ENCODE measurements at places on chromosomes 5 and 9. TPM values are rescaled to one million over a fixed set of nuclear protein-coding genes. Genes with fewer than 3 reads are reported as not detected.

LHX6 gene
- not detected for total RNA-seq

- no peak for ATAC-seq
Measured at GRCh38 chr5:149603920-149604319, 22.6 kb downstream of the ARHGEF37 start.

PCDHGB2 gene
- 0.34 TPM for total RNA-seq

DNA sequence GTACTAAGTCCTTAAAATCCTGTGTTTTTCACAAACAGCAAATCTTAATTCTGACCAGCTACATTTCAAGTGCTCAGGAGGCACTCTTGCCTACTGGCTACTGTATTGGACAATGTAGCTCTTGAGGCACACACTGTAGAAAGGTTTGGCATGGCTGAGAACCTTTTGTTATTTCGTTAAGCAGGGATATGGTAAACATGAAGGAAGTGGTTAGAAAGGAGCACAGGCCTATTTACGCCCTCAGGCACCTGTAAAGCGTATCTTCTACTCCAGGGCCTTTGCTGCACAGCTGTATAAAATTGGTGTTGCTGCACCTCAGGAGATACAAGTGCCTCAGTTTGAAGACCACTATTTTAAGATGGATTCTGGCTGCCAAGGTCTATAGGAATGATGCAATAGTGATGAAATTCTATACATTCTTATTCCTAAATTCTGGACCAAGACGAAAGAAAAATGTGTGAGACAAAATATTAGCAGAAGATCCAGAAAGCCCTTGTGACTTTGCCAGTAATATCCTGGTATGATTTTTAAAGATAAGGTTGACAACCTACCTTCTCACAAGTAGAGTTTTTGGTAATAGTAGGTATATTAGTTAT is 9.3 kb upstream of the OTULIN start:
- no peak for ATAC-seq

DRD1 gene
- total RNA-seq: not detected

DNA sequence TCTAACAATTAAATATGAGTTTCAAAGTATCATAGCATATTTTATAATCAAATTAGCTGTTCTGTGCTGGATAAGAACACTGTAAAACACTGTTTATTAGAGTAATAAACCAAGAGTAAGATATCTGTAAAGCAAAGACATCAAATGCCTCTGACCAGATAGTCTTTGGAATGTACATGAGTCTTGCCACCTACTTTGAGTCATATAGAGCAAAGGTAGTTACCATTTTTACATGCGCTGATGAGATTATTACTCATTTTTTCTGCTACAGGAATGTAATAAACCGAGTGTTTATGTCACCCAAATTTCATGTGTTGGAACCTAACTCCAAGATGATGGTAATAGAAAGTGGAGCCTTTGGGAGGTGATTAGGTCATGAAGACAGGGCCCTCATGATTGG is 654.5 kb downstream of the CETN3 start:
- ATAC-seq: no peak

DNA sequence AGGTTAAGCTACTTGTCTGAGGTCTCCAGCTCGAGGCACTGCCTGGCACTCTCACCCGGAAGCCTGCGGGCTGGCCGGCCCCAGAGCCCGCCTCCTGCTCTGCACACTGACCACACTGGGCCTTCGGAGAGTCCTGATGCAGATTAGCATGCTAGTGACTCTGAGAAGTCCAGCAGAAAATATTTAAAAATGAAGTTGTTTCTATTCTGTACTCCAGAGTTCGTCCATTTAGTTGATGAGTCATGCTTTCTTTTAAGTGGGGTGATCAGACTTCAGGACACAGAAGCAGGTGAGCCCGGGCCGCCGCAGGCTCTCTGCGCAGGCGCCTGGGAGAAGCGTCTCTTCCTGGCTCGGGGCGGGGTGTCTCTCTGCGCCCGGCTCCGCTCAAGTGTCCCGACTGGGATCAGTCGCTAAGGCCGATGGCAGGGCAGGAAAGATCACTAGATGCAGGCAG is 32.5 kb downstream of the FAM240B start:
- ATAC-seq: peak; percentile 69

DNA sequence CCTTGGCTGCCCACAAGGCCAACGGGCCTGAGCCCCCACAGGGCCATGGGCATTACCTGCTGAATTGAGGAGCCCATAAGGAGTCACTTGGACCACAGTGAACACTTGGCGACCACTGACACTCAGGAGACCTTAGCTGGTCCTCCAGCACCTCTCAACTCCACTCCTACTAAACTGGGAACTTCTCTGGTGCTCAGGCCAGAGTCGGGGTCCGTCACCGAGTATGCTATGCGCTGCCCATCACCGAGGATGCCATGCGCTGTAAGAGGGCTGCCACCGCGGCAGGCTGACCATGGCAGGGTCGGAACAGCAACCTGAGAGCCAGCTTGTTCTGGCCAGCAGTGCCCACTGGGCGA is 600 bp upstream of the SQSTM1 start:
- ATAC-seq: no peak

DNA sequence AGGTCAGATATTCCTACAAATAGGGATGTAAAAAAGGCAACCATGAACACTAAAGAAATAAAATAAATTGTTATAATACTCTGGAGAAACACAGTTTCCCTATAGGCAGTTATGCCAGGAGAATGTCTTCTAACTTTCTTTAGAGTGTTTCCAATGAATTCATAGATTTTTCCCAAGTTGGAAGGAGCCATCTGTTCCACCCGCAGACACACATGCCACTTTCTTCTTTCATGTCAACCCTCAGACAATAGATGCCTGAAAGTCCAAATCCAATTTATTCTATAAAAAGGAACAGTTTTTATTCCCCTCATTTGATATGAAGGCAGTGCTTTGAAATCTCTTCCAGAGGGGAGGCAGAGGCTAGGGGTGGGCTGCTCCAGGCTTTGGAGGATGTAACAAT is 418.1 kb downstream of the ACTL7B start:
- no peak for ATAC-seq

CTNND2 gene
- 0.39 TPM for total RNA-seq

DNA sequence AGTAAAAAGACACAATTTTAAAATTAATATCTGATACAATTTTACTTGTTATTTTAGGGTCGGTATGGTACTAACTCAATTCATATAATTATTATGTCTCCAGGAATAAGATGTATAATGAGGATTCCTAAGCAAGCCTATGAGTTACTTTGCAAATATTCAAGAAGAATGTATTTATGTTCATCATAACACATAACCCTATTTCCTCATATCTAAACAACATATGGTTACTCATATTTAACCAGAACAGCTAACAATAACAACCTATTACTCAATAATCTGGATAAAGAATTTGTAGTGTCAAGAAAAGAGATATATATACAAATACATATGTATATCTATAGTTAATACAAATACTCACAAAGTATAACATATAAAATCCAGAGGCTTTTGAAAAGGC is 285.9 kb downstream of the ARL15 start:
- ATAC-seq: no peak

DNA sequence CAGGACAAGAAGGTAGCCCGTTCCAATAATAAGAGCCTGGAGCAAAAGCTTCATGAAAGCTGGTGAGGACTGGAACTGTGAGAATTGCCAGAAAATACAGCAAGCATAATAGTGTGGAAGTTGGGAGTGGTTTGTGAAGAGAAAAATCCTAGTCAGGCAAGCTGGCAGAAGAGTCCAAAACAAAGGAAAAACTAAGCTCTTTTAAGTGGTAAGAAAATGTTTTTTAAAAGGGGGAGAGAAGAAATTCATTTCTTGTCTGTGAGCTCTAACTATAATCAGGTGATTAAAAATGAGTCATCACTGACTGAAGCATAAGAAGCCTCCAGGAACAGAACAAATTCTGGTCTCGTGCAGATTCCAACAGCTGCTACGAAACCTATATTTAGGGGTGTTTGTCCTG is 102.6 kb downstream of the CAAP1 start:
- no peak for ATAC-seq

WWC1 gene
- 1.3 TPM for total RNA-seq

DNA sequence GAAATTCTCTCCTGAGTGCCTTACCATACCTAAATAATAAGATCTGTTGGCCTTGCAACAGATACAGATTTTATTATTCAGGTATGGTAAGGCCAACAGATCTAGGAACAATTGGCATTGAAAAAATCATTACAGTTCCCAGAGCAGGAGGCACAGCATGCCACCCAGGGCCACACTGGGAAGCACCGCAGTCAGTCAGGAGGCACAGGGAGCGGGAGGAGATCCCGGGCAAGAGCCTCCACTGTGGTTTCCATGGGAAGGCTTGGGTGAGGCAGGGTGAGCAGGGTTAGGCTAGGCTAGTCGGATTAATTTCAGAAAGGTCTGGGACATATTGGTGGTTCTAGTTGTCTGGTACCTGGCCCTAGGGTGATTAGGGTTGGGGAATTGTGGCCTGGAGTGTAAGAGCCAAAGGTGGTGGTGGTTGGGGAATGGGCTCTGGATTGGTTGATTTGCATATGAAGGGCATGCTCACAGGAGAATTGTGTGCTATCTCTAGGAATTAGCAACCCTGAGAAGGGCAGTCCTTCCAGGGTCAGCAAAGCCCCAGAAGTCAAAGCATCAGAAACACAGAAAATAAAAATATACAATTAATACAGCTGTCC is 111.4 kb downstream of the PDE8B start:
- ATAC-seq: no peak

DNA sequence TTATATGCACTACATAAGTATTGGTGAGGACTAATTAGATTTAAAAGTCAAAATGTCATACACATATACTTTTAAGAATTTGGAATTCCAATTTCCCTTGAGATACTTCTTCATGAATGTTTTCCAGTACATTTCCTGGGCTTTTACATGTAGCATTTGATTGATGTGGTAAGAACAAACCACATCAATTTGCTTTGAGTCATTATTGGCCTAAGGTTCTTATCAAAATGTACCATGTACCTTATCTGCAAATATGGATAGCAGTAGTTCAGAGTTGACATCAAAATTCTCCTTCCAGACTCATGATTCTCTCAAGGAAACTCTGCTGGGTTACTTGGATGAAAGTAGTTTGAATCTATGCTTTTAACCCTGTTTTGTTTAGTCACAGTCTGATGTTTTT is 2.5 kb downstream of the CAST start:
- ATAC-seq: no peak

- no peak for ATAC-seq
Measured at GRCh38 chr5:112685931-112686330, 51.8 kb upstream of the APC start.

- peak; percentile 26 for ATAC-seq
Measured at GRCh38 chr5:176723440-176723839, 76.2 kb downstream of the TSPAN17 start.

GRCh38 chr5:113480243-113480642 is 8.0 kb downstream of the MCC start:
- no peak for ATAC-seq

HDHD3 gene
- total RNA-seq: 19.4 TPM

DNA sequence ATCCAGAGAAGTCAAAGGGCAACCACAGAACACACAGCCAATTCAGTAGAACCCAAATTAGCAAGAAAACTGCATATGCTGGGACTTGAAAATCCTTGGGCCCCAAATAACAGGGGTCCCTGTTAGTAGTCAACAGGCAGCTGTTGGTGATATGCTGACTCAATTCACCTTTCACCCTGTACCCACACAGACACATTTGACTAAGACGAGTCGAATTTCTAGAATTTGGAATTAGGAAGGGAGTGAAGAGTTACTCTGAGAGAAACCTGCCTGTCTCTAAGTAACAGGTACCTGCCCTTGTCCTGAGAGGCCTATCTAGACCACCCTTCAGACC is 821 bp upstream of the VCP start:
- ATAC-seq: peak; percentile 30

MCC gene
- total RNA-seq: 4.3 TPM

DNA sequence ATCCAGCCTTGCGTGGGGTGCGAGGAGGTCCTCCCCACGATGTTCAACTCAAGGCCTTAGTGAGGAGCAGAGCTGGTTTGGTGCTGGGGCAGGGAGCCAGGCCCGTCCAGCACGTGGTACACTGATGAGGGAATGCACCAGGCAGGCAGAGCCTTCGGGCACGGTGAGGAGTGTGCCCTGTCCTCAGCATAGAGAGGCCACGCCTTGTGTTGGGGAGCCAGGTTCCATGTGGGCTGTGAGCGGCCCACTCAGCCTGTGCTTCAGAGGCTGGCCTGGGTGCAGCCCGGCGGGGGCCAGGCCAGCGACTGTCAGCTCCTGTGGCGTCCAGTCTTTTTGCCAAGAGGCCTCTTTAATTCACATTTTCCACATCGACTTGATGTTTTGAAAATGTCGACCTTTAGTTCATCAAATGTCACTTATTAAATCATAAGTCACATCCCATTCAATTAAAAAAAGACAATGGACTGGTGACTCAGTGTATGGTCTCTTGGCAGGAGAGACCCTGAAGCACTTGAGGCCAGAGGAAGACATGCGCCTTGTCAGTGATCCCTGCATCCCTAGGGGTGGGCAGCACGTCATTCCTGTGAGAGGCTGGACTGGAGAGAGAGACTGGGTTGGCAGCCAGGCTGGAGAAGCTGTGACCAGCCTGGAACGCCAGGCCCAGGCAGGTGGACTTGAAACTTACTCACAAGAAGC is 21.7 kb downstream of the ERGIC1 start:
- ATAC-seq: no peak
